ENCODE measurements at places on chromosomes 16 and 17.

GRCh38 chr16:85625485-85626117, 12.5 kb downstream of the GSE1 start:
- no peak for DNase-seq

GRCh38 chr17:81256616-81257015, 17.5 kb downstream of the NDUFAF8 start:
- no peak for DNase-seq

DNA sequence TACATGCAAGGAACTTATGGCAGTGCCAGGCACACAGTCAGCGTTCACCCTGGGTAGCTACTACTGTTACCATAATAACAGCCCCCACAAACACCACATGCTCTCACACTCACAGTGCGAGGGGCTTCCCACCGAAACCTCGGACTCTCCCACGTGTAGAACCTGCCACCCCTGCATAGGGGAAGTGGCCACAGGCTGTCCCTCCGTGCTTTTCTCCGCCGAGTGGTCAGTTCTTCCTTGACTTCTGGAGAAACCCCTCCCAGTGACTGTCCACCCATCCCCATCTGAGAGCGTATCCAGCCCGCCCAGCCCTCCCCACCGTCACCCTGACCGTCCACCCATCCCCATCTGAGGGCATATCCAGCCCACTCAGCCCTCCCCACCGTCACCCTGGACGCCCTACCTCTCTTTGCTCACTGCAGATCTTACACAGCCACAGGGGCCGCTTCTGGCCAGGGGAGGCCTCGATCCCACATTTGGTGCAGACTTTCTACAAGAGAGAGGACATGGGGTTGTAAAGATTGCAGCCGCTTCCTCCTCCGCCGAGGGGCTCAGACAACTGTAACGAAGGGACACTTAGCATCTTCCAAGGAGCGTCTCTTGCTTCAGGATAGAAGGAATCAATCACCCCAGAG, 71.1 kb downstream of the RPH3AL start:
- no peak for DNase-seq

DNA sequence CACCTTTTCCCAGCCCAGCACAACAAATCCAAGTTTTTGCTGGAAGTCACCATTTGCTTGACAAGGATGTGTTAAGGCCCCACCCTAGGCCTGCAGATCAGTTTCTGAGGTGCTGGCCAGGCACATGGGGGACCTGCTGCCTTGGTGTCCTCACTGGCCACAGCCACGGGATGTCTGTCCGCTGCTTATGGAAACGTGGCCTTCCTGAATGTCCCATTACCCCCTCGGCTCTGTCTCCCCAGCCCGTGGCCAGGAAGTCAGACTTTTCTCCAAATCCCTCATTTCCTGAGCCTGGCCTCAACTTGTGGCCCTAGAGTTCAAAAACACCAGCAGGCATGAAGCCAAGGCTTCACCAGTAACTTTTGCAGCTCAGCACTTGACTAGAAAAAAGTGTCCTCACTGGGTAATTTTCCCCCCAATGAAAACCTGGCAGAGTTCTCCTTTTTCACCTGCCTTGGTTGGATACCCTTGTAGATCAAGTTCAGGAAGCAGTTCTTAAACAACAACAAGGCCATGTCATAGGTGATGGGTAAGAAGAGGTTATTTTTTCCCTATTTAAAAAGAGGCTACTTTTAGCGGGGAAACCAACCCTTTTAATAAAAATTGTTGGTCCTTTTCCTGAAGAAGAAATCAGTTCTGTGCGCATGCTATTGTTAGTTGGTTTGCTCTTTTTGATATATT, 80.8 kb downstream of the SOCS1 start:
- DNase-seq: no peak

GRCh38 chr16:27972500-27972899, 91.0 kb downstream of the GSG1L start:
- no peak for DNase-seq

GRCh38 chr17:7114875-7115614, 423 bp upstream of the ASGR2 start:
- DNase-seq: no peak

DNA sequence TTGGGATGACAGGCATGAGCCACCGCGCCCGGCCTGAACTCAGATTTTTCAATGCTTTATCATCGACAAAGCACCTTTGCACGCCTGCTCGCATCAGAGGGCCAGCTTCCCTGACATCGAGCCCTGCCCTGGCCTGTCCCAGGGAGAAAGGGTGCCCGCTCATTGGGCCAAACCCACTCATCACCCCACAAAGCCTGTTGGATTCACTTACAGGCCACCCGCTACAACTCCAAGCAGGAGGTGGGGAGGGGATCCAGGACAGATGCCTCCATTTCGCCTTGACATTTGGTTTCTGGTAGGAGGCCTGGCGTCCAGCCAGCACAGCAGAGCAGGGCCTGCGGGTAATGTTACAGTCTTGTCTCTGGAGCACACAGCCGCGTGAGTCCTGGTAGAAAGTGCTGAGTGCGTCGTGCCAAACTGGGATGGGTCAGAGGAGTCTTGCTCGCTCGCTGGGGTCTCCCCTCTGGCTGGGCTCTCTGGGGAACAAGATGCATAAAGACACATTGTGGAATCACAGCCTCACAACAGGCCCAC, 19.8 kb downstream of the SMTNL2 start:
- DNase-seq: no peak

GRCh38 chr17:79681628-79682261, 49.0 kb upstream of the ENPP7 start:
- no peak for DNase-seq

- no peak for DNase-seq
These were observed 63.1 kb downstream of the PCTP start for GRCh38 chr17:55813944-55814343.

DNA sequence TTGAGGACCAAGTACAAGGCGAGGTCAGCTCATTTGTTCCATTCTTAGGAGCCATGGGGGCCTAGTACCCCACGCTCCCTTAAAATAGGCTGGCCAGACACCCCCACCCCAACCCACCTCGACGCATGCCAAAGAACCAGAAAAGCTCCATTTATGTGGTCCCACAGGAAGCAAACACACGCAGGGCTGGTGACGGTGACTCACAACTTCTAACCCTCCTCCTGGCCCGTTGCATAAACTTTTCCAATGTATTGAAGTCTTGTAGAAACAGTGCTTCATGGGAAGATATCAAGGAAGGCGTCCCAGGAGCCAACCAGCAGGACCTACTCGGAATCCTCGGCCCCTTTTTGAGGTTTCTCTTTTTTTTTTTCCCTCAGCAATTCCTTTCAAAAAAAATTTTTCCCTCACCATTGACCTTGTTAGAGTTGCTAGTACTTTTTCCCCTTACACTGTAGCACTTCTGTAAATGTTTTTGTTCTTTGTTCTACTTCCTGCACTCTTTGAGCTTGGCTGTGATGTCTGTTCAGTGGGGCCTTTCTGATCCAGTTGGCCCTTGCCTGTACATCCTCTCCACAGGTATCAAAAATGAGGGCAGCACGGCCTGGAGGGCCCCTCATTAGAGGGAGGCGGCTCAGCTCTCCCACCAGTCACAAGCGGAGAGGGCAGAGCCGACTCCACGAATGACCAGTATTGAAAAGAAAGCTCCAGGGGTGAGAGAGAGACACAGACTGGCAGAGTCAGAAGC, 208.3 kb downstream of the RGS9 start:
- no peak for DNase-seq

DNA sequence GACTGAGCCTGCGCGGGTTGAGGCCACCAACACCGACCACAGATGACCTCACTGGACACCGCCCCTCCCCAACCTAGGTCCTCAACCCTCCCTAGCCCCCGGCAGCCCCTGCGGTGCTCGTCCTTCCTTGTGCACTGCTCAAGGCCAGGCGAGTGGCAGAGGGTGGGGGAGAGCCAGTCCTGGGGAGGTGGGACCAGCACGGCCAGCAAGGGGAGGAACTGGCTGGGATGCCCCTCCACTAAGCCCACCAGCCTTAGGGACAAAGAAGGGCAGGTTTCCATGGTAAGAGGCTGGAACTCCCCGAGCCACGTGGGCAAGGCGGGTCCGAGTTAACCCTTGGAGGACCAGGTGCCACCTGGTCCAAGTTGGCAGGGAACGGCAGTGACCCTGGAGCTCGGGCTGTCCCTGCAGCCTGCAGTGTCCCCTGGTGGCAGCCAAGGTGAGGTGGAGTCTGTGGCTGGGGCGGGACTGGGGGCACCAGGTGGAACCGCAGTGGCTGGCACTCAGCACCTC, 9.2 kb downstream of the FSCN2 start:
- DNase-seq: no peak

DNA sequence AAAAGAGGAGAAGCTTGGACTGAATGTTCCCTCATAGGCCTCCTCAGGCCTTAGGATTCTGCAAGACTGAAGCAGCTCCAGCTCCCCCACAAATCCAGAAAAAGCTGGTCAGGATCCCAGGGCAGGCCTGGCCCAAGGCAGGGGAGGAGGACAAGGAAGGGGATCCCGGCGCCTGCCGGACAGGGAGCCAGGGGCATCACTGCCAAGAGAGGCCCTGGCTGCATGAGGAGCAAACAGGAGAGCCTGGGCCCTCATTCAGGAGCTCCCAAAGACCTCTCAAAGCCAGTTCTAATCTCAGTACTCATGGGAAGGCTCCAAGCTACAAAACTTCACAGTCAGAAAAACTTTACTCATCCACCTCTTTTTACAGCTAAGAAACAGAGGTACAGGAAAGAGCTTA, 67.3 kb downstream of the ZNF423 start:
- DNase-seq: peak; percentile 20

- no peak for DNase-seq
These were observed 5.7 kb downstream of the CDC42EP4 start for GRCh38 chr17:73305845-73306836.

DNA sequence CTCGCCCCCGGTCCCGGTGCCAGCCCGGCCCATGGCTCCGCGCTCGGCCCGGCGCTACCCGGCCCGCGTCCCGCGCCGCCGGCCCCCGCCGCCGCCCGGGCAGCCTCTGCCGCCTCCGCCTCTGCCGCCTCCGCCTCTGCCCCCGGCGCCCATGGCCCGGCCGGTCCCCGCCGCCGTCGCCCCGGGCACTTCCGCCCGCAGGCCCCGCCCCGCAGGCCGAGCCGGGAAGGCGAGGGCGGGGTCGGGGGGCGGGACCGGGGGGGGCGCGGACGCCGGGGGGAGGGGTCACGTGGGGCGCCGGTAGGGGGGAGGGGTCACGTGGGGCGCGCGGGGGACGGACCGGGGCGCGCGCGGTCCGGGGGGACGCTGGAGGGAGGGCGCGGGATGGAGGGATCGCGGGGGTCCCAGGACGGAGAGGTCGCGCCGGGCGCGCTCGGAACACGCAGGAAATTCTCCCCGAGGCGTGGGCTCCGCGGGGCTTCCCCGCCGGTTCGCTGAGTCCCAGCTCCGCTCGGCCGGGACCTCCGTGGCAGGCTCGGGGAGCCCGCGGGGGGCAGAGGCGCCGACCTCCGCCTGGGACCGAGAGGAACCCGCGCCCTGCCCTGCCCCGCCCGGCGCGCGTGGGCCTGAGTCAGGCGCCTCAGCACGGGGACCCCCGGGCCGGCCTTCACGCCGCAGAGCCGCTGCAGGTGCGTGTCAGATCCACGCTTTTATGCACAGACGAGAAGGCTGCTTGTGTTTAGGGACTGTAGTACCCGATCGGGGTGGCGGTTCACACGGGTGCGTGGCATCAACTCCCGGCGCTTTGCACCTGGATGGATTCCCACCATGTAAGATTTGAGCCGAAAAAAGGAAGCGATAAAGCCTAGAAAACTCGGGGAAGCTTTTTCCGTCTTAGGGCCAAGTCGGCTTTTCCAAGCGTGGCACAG, at the start of gene PGAP6:
Gene PGAP6 (minus strand): TSS at position 190 of the 929 bp plus-strand sequence. CDS start 157 bp downstream, at position 33.
- peak; percentile 59 for DNase-seq

DNA sequence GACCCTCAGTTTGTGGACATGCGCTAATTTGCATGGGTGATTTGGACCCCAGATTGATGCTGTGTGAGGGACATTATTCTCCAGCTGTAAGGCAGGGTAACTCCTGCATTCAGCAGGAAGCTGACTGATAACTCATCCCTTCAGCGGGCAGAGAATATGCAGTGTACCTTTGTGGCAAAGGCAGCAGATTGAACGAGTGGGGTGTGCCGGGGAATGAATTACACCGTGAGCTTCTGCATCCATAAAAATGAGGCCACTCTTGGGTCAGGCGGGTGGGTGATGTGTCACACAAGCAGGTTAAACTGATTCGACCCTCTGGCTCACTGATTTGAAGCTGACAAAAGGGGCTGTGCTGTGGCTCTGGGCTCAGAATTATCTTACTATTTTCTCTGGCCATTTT, 128.9 kb upstream of the PMFBP1 start:
- no peak for DNase-seq

DNA sequence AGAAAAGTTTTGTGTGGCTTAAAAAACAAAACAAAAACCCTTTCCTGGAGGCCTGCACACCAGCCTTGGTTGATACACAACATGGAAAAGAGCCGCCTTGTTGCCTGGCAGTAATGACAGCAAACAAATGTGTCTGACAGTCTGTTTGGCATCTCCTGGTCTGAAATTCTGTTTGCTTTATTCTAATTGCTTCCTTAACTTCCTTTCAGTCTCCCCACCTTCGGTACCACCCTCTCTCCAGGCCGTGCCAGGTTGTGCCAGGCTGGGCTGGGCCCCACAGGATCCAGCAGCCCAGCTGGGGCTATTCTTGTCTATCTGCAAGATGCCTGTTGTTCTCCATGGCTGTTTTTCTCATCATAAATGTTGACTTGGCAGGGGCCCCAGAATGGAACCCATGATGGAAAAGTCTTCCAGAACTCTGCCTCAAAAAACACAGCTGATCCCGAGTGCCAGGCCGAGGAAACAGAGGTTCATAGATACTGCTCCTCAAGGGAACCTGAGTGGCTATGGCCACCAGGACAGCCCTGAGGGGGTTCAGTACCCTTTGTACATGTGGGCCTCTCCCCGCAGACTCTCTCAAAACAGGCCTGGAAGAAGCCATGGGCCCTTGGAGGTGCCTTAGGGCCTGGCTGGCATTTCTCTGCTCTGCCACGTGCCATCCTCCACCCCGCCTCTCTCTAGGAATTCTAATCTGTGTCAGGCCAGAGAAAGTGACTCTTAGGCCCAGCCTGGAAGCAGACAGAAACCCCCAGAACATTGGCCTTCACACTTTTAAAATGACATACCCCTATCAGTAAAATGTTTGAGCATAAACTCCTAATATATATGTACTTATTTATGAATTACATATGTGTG, 50.5 kb downstream of the YPEL2 start:
- DNase-seq: peak; percentile 81

- no peak for DNase-seq
These were observed 174.6 kb downstream of the AATF start for GRCh38 chr17:37123386-37123785.

Measured in amygdala (tissue), 56 donors.